Inflammatory macrophage treated with lipopolysaccharide for 4 hours (primary cell): ENCODE measurements at places on chromosomes 2 and 18.

- no peak for DNase-seq
These were observed 414.4 kb upstream of the ETAA1 start for GRCh38 chr2:66982766-66983165.

DNA sequence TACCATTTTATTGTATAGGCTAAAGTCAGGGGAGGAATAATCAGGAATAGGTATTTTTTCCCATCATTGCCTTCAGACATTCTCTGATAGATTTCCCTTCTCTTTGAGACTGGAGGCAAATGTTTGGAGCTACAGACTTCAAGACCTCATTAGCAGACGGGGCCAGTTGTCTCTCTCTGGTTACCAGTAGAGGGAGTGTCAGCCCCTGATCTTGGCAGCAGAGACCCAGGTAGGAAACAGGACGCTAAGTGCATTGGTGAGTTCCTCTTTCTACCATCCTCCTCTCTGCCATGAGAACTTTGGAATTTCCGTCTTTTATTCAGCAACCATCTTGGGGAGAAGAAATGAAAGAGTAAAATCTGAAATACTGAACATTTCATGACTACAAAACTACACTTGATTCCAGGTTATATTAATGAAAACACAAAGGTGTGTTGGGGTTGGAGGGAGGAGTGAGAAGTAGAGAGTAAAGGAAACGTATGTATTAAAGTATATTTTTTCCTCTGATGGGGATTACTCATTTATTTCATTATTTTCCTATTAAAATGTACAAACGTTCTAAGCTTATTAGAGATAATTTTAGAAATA lies 186.2 kb upstream of the GCFC2 start:
- DNase-seq = no peak

GRCh38 chr2:220437938-220438337 lies 810.5 kb downstream of the SLC4A3 start:
- no peak for DNase-seq

DNA sequence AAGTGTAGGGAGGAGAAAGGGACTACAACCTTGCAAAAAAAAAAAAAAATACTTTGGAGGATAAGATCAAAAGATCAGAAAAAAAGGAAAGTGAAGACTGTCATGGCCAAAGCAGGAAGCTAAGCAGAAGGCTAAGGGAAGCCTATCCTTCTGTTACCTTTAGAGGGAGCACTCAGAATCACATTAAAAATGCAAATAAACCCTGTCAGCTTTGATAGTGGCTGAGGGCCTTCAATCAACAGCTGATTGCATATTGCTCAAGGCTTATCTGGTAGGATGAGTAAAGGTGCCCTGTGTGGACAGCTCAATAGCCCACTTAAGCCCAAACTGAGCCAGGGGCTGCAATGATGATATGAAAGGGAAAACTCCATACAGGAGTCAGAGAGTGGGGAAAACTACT lies 1021.2 kb downstream of the LRP1B start:
- no peak for DNase-seq

DNA sequence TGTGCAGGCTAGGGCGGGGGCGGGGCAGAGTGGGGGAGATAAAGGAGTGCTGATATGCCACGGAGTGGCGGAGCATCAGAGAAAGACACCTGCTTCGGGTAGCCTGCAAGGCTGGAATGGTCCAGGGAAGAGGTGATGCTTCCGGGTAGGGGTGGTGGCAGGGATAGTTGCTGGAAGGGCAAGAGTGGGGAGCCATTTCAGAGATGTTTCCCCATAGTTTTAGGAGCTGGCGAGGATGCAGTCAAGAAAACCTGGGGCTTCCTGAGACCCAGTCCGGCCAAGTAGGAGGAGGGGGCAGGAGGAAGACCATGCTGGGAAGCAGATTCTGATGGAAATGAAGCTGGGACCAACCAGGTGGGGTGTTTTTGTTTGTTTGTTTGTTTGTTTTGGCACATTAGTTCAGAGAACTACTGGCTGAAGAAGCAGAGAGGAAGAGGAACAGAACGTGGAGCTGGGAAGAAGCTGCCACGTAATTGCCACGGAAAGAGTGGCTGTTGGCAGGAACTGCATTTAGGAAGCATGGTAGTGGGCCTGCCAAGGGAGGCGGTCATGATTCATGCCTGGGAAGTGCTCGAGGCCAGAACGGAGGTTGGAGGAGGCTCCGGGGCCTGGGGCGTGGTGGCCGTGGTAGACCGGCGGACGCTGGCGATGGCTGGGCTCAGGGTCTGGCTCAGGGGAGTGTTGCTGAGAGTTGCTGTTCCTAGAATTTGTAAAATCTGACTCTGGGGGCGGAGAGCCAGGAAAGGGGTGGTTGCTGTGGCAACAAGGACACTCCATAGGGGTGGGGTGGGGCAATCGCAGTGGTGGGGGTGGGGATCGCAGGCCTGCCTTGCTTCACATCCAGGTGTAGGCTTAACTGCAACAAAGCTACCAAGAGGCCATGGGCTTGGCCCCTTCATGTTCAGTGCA lies 8.6 kb upstream of the INPP5D start:
- DNase-seq = peak; percentile 25

DNA sequence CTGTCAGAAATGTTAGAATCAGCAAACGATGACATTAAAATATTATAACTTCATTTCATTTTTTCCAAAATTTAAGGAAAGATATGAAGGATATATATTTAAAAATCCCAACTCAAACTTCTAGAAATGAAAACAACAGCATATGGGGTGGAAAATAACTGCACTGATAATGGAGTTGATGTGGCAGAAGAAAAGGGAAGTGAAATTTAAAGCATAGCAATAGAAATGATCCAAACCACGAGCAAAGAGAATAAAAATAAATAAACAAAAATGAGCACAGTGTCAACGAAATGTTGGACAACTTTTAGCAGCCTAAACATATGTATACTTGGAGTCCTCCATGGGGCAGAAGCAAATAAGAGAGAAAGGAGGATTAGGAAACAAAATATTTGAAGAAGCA lies 280.2 kb downstream of the KCNJ3 start:
- no peak for DNase-seq

DNA sequence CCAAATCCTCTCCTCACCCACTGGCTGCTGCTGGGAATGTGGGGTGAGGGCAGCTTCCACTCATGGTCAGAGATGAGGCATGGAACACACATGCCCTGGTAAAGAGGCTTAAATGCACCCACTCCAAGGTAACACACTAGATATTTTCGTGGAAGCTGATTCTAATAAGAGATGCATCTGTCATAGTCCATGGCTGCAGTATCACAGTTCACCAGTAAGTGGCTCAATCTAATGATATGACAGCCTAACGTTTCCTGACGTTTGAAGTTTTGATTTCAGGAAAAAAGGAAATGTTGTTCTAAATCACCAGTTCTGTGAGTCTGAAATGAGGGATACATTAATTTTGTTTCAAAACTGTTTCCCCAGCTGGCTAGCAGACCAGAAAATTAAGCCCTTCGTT lies 38.2 kb downstream of the LCT start:
- peak; percentile 11 for DNase-seq

DNA sequence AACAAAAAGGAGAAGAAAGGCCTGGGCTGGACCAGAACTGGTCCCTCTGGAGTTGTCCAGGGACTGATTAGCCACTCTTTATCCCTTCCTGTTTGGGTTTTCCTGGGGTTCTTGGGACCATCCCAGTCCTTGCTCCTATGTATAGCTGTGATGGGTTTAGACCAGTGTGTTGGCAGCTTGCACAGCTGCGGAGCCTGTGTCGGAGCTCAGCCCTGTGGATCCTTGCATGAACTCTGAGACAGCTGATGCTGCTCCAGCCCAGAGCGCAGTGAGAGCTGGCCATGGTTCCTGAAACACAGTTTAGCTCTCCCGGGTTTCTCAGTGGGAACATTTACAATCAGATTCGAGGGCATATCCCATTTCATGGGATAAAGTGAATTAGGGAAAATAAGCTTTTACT lies 16.9 kb downstream of the IMPA2 start:
- no peak for DNase-seq

DNA sequence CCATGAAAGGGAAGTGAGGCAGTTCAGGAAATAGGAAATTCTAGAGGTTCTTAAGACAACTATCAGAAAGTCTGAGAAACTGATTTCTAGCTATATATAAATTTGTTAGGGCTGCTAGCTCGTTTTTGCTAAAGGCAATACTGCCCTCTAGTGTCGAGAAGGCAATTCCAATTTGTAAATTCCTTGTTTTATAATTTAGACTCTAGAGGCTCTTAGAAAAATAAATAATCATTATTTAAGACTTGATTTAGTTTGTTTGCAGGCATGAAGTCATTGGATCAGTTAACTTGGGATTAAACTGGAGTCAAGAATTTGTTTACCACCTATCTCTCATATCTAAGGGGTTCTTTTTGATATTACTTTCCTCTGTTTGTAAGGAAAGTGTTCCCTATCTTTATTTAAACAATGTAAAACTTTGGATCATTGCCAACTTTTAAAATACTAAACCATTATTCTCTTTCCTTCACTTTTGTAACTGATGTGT lies 66.2 kb downstream of the ACVR2A start:
- peak; percentile 59 for DNase-seq

- DNase-seq = no peak
These were observed 266.6 kb downstream of the CYP26B1 start for GRCh38 chr2:71880846-71881610.

GRCh38 chr2:27977731-27978312 lies 87.3 kb downstream of the BABAM2 start:
- peak; percentile 29 for DNase-seq

- no peak for DNase-seq
These were observed 38.0 kb upstream of the SMCHD1 start for GRCh38 chr18:2617401-2617998.

GRCh38 chr2:134153294-134153880 lies 100.5 kb upstream of the MGAT5 start:
- peak; percentile 31 for DNase-seq

- no peak for DNase-seq
These were observed 74.8 kb upstream of the FAM98A start for GRCh38 chr2:33673937-33674336.

GRCh38 chr2:144256996-144257707 lies 262.8 kb downstream of the ZEB2 start:
- no peak for DNase-seq

GRCh38 chr2:70964596-70965386 lies 13.6 kb upstream of the ANKRD53 start:
- peak; percentile 73 for DNase-seq

- no peak for DNase-seq
These were observed 9.2 kb upstream of the NFATC1 start for GRCh38 chr18:79386547-79386946.

GRCh38 chr2:223474893-223475292 lies 127.3 kb downstream of the SCG2 start:
- no peak for DNase-seq

- peak; percentile 50 for DNase-seq
These were observed 61.0 kb upstream of the SLC25A52 start for GRCh38 chr18:31821545-31822171.

GRCh38 chr2:88903749-88904353 lies 212.4 kb downstream of the RPIA start:
- peak; percentile 59 for DNase-seq

DNA sequence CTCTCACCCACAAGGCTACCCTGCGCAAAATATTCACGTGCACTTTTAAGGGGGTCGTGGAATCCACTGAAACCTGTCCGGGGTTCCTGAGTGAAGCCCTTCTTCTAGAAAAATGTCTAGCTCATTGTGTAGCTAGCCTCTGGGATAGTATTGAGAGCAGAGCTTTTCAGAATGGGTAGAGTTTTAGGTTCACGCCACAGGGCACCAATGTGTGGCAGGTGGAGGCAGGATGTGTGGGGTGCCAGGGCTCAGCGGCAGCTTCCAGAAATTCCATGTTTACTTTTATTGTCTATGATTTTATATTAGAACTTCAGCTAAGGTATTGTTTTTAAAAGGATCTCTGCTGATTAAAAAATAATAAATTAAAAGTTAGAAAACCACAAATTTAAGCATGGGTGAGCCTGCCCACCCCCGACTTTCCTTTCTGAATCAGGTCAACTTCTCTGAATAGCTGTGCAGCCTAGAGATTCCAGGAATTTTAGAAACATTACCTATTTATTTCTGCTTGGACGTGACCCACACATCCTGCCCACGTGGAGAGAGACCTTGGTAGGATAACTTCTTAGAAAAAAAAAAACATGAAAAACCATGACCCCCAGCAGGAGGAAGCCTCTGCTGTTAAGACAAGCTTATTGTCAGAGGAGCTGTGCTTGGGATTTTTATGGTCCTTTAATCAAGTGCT lies 163.7 kb downstream of the CTIF start:
- no peak for DNase-seq

DNA sequence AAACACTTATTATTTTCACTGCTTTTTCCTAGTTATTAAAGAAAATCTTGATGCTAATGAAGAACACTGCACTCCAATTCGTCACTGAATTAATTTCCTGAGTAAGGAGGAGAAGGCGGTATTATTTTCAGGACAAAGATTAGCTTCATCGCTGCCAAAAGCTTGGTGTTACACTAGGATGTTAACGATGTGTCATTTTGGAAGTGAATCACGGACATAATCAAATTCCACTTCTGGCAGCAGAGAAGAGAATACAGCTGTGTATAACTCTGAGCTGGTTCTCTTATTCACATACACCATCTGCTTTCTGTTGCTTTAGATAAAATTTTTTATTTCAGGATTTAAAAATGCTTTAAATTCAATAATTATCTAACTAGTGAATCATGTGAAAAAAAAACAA lies 74.1 kb downstream of the SCG2 start:
- no peak for DNase-seq

GRCh38 chr2:24182507-24182906 lies 7.7 kb downstream of the FAM228A start:
- DNase-seq = no peak

GRCh38 chr18:35750929-35751328 lies 169.4 kb downstream of the GALNT1 start:
- no peak for DNase-seq
